Stimulated activated CD8-positive, alpha-beta memory T cell treated with anti-CD3 and anti-CD28 coated beads, Interleukin-4, amount 100 ng/mL, for 1 hour (primary cell): ENCODE measurements at places on chromosomes 16 and 17.

DNA sequence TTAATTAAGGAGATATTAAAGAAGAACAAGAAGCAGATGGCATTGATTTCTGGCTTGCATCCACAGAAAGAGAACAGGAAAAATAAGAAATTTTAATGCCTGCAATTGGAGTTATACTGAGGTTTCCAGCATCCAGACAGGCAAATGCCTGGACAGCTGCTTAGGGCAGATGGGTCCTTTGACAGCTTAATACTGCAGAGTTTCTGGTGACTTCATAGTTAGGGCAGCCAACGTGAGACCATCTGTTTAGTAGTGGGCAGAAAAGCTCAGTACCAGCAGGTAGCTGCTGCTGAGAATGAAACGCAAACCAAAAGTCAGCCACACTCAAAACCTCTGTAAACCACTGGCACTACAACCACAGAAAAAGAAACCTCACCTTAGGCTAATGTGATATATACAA lies 109.8 kb downstream of the CDK5R1 start:
- no peak for DNase-seq

GRCh38 chr17:73759734-73760438 lies 115.6 kb upstream of the SDK2 start:
- DNase-seq, result no peak

DNA sequence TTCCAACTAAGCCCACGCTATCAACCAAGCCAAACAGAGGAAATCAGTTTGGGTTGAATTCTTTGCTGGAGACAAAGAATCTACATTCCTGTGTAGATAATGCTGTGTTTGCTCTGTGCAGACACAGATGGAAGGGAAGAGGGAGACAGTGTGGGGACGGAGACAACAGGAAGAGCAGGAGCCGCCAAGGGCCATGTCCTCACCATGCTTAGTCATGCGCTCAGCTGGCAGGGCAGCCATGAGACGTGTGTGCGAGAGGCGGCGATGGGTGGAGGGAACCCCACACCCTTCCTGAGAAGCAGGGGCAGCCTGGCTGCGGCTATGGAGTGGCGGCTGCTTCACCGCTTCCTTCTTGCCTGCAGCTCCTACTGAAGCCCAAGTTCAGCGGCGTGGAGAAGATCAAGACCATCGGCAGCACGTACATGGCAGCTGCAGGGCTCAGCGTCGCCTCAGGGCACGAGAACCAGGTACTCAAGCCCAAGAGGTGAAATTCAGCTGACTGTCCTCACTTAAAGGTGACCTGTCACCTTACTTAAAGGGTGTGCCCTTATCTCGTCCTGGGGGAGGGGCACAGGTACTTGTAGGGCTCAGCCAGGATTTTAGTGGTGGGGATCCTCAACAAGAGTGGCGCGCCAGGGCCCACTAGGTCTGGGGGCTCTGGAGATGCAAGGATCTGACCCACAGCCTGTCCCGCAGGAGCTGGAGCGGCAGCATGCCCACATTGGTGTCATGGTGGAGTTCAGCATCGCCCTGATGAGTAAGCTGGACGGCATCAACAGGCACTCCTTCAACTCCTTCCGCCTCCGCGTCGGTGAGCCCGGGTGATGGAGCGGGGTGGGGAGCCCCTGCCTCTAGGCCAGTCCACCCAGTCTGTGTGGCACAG lies 47.5 kb downstream of the ADCY7 start:
- peak; percentile 18 for DNase-seq

GRCh38 chr16:51982715-51983680 lies 563.9 kb downstream of the TOX3 start:
- no peak for DNase-seq

GRCh38 chr17:44130693-44131349 lies 7.4 kb upstream of the HDAC5 start:
- DNase-seq, result no peak

DNA sequence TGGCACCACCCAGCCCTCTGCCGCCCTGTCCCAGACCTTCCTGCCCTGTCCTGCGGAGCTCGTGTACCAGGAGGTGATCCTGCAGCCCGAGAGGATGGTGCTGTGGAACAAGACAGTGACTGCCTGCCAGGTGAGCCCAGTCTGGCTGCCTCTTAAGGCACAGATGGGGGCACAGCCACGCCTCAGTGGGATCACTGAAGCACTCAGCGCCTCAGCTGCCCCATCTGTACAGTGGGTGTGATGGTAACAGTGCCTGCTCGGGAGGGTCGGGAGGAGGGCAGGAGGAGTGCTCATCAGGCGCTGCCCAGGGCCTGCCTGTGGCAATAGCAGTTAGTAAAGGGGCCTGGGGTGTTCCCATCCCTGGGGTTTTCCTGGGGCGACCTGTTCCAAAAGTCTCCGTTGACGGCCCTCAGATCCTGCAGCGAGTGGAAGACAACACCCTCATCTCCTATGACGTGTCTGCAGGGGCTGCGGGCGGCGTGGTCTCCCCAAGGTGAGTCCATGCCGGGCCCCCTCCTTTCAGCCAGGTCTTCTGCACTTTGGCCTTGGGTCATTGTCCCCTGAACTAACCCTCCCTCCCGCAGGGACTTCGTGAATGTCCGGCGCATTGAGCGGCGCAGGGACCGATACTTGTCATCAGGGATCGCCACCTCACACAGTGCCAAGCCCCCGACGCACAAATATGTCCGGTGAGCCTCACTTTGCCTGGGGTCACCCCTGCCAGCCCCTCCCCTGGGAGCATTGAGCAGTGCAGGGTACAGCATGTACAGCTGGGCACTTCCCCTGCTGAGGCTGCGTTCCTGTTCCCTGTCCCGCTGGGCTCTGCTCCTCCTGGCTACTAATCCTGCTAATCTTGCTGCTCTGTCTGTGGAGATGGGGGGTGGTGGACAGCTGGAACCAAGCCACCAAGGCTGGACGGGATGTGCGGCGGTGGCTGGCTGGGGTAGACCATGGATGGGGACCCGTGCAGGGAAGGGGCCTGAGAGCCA lies 4.5 kb upstream of the TCAP start:
- no peak for DNase-seq

GRCh38 chr17:69428252-69428980 lies 13.9 kb downstream of the MAP2K6 start:
- no peak for DNase-seq

DNA sequence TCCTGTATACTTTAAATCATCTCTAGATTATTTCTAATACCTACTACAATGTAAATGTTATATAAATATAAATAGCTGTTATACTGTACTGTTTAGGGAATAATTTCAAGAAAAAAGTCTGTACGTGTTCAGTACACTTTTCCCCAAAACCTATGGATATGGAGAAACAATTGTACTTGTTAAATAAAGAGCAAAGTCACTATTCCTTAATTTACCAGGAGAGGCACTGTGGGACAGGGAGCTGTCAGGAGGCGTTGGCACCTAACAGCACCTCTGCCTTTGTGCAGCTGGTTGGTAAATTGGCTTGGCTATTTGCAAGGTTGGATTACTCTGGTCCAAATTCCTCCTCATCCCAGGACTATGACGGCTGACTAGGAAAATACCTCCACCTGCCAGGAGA lies 28.0 kb downstream of the CRHR1 start:
- DNase-seq, result no peak

GRCh38 chr16:54207837-54208236 lies 78.8 kb downstream of the IRX3 start:
- DNase-seq, result no peak

- DNase-seq, result no peak
Measured at GRCh38 chr16:67144943-67145342, 5.9 kb downstream of the B3GNT9 start.

DNA sequence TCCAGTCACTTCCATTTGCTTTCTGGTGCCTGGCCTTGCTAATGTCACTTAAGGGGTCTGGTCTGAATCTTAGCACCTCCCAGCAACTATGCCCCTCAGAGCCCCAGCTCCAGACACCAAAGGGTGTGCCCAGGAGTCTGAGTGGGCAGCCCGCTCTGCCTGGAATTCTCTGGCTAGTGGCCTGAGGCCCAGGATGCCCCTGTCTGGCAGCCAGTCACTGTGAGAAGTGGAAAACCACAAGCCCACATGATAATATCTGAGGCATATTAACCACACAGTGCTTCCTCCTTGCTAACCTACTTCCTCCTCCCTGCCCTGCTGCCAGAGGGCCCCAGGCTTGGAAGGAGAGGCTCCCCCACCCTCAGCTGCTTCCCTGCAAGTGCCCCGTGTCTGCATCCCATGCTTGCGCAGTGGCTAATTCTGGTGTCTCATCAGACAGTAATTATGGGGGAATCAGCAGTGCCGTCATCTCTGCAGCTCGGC lies 14.0 kb downstream of the SRCIN1 start:
- no peak for DNase-seq

GRCh38 chr17:40447806-40448205 lies 4.6 kb downstream of the IGFBP4 start:
- no peak for DNase-seq

DNA sequence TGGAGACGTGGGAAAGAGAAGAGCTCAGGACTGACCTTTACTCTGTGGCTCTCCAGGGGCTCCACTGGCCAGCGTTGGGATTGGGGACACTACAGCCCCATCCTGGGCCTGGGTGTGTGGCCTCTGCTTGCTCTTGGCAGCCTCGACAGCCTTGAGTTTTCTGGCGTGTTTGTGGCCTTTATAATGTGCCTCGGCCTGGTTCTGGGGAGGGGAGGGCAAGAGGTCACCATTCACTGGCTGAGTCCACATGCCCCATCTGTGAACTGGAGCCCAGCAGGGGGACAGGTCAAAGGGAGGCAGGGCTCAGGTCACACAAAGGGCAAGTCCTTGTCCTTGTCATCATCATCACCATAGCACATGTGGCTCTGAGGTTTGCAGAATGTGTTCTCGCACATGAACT lies 11.7 kb downstream of the NKIRAS2 start:
- no peak for DNase-seq

DNA sequence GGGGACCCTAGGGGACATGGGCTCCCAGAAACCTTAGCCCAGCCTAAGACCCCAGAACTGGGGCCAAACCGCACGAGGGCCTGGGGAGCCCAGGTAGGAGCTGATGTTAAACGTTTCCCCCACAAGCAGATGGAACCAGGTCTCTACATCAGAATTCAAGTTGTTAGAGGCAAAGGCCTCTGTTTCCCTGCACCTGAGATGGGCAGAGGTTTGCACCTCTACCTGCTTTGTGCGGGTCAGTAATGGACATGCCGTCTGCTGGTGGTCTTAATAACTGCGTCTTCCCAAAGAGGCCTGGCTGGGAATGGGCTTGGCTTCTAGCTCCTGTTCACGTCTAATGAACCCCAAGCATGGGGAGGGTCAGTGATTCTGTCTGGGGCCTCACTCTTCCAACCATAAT lies 79.1 kb downstream of the NDE1 start:
- DNase-seq, result no peak

DNA sequence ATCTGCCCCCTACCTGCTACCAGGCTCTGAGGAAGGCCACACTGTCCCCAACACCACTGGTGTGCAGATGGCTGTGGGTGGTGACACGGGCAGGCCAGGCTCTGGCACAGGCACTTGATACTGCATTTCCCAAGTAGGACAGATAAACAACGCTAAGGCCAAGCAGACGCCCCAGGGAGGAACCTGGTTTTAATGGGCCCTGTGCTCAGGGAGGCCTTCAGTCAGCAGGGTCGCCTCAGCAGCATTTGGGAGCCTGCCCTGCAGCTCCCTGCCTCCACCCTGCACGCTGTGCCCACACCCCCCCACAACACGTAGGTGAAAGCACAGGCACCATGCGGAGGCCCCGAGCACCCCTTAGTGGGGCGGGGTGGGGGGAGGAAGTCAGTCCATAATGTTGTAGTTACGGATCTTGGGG lies 3.3 kb upstream of the FASN start:
- DNase-seq, result no peak

DNA sequence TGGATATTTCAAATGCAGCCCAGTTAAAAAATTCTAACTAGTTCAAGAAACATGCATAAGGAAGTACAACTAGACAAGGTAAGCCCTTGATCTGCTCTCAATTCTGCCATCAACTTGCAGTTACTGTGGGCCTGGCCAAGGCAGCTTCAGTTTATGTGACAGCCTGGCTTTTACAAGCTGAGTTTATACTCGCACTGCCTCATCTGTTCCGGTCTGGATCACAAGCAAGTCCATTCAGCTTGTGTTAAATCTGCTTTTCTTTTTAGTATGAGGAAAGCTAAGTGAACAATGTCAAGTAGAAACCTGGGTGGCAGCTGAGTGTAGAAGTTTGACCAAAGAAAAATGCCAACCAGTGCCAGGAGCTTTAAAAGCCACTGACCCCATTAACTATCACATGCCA lies 76.6 kb upstream of the CORO6 start:
- no peak for DNase-seq

GRCh38 chr16:17301593-17302135 lies 169.1 kb downstream of the XYLT1 start:
- DNase-seq, result no peak

GRCh38 chr17:82108496-82108945 lies 10.5 kb upstream of the FASN start:
- no peak for DNase-seq

GRCh38 chr16:49618955-49619354 lies 237.0 kb downstream of the ZNF423 start:
- DNase-seq, result no peak

DNA sequence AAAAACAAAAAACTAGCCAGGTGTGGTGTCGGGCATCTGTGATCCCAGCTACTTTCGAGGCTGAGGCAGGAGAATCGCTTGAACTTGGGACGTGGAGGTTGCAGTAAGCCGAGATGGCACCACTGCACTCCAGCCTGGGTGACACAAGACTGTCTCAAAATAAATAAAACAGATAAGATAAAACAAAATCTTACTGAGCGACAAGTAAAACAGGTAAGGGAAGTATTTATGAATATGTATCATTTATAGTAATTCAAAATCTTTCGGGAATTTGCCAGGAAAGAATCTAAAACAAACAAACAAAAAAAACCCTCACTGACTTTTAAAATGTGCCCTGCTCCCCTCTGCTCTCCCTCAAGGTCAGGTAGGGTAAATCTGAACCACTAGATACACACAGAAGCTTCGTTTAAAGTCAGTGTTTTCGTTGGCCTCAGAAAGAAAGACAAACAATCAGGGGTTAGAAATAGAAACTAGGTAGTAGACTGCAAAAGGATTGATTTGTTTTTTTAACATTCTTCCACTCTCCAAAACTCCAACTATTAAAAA lies 2.1 kb downstream of the PRPSAP1 start:
- no peak for DNase-seq

GRCh38 chr16:72036098-72036497 lies 18.2 kb upstream of the HP start:
- DNase-seq, result no peak

- DNase-seq, result no peak
Measured at GRCh38 chr17:77327181-77327565, 186.4 kb downstream of the SEC14L1 start.

GRCh38 chr17:6713130-6713917 lies at the start of gene SLC13A5:
SLC13A5 (minus strand) TSS chr17:6713369; CDS start chr17:6713333, 36 bp downstream.
- DNase-seq, result no peak

DNA sequence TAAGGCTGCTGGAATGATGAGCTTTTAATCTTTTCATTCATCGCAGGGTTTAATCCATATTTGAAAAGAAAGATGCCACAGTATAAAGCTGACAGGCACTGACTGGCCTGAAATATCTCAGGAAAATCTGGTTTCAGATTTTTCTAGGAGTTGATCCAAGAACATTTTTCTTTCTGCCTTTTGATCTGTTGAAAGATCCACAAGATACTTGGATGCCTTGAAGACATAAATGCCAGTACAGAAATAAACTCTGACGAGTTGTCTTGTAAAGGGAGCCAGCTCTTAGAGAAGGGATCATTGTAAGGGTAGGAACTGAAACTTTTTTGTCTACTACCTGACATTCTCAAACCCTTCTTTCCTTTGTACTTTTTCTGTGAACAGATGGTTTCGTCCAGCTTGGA lies 25.4 kb upstream of the KRT20 start:
- DNase-seq, result no peak
